ENCODE measurements at places on chromosomes 16 and 17.

DNA sequence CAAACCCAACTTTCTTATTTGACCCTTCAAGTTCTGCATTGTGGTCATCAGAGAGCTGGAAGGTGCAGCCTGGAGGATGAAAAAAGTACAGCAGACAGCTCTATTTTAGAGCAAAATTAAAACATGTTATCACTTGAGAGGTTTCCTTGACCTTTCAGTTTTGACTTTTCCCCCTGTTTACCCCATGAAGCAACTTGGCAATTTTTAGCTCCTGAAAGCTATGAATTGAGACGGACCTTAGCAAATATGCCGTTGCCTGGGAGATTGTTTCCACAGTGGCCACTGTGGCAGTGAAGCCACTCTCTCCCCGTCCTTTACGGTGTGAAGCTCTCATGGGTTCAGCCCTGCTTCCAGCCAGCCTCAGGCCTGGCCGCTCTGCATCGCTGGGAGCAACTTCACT is 398.6 kb downstream of the CPPED1 start:
- no peak for DNase-seq

DNA sequence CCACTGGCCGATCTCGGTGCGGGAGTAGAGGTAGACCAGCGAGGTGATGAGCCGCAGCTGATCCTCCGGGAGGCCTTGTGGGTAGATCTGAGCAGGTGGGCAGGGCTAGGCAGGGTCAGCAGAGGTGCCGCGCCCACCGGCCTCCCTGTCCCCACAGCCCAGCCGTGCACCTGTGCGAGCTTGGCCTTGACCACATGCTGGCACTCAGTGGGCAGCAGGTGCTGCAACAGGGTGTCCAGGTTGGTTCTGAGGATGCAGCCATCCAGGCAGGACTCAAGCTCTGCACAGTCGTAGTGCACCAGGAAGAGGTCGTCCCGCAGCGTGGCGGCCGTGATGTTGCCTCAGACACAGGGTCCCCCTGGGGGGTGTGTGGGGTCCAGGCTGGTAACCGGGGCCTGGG is 12.4 kb downstream of the MSLN start:
- DNase-seq: no peak

GRCh38 chr17:7281953-7282751 is 634 bp downstream of the SLC2A4 start:
- no peak for DNase-seq

GRCh38 chr16:49158029-49158642 is 123.5 kb downstream of the CBLN1 start:
- DNase-seq: no peak

GRCh38 chr16:11672206-11673090 is 4.2 kb downstream of the SNN start:
- peak; percentile 49 for DNase-seq

DNA sequence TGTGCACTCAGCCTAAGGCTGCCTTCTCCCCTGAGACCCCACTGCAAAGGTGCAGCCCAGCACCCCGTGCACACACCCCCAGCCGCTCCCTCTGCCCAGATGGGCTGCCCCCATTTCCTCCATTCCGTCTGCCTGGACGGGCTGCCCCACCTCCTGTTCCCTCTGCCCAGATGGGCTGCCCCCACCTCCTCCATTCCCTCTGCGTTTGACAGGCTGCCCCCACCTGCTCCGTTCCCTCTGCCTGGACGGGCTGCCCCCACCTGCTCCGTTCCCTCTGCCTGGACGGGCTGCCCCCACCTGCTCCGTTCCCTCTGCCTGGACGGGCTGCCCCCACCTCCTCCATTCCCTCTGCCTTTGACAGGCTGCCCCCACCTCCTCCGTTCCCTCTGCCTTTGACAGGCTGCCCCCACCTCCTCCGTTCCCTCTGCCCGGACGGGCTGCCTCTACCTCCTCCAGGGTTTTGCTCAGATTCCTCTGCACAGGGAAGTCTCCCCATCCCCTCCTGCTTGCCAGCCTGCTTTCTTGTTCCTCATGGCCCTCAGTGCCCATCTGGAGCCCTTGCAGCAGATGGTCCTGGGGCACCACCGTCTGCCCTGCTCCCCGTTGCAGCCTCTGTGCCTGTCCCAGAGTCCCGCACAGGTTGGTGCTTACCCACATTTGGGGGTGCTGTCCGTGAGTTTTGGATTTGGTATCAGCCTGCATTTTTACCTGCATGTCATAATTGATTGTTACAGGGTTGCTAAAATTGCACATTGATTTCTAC is 23.4 kb upstream of the IL17C start:
- DNase-seq: no peak

GRCh38 chr17:64527914-64528313 is 21.1 kb downstream of the CEP95 start:
- no peak for DNase-seq
